ENCODE measurements at places on chromosomes 6 and 20.
A peak's percentile ranks its signal among the peaks of the same experiment; 100 is the strongest.

DNA sequence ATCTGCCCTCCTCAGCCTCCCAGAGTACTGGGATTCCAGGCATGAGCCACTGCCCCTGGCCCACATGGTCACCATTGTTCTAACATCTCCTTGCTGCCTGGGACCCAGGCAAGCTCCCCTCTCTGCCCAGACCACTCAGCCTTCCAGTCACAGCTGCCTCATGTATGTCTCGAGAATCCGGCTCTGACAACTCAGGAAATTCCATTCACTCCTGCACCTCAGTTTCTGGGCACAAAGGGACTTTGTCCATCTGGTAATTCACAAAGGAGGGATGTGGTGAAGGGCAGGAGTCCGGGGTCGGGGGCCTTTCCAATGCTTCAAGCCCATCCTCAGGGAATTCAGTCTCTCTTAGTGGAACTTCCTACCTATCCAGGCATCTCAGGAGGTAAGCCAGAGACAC is 40.7 kb downstream of the JPH2 start:
- DNase-seq = no peak

GRCh38 chr20:40462566-40462965 is 226.5 kb downstream of the MAFB start:
- no peak for DNase-seq

DNA sequence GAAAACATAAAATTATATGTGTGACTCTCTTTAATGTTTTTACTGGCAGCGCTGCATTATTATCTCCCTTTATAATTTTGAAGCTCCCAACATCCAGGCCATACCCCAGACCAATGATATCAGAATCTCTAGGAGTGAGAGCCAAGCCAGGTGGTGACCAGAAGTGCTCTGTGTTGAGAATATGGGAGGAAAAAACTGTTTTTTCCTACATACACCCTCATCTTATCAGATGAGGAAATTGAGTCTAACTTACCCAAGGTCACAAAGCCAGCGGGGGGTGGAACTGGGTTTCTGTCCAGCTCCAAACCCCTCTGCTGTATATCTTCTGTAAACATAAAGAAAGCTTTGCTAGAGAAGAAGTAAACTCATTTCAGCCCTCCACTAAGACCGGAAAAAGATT is 42.5 kb downstream of the LY86 start:
- DNase-seq = no peak

- no peak for DNase-seq
These were observed 29.9 kb upstream of the PREP start for GRCh38 chr6:105432797-105433196.

DNA sequence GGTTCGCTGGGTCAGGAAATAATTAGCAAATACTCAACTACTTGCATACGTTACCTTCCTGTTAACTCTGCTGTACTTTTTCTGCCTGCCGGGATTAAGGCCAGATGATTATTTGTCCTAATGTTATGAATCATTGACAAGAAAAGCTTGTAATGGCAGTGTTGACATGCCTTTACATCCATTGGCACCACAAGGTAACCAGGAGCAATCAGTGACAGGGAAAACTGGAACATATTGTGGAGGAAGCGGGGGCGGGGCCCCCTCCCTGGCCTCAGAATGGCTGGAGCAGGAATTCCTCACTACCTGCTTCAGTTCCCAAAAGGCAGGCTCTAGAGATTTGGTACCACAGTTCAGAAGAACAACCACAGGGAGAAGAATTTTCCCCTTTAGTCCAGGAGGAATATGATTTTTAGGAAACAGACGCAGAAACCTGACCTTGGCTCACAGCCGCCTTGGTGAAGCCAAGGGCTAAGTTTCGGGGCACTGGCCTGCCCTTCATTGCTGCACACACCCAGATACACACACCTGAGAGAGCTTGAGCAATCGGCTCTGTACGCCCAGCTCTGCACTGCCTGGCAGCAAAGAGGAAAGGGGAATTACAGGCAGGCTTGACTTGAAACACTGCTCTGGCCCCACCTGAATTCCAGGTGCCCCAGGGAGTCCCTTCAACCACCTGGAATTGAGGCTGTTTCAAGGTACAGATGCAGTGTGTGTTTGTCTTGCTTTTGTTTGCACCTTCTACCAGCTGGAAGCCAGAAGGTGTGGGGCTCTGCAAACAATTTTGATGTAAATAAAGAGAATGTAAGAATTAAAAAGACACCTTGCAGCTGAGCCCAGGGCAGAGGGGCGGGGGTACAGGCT is 89.8 kb downstream of the MYB start:
- DNase-seq = peak; percentile 27

DNA sequence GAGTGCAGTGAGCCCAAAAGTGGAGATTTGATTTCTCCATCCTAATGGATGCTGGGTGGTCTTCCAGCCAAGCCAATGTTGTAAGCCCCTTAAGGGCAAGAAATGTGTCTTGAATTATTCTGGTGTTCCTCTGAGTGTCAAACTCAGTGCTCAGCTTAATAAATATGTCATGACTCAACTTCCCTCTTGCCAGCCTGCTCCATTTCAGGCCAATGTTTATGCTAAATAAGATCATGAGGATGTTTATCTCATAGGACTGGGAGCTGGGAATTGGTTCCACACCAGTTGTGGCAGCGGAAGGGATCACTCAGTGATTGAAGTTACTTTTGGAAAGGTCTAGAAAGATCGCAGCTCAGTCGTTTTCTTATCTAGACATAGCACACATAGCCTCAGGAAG is 90.4 kb upstream of the ISM1 start:
- DNase-seq = no peak

DNA sequence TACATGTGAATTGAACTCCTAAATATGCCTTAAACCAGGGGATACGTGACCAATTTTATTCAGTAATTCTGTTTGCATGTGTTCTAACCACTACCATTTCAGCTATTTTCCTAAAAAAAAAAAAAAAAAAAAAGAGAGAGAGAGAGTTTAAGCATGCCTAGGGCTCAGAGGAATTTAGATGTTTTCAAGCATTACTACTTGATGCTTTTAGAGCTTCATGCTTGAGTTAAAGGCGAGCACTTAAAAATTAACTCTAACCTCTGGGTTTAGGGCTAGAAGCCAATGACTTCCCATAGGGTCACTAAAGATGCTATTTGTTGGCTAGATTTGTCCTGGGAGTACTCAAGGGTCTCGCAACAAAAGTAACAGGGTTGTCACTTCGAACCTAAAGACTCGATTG is 217.7 kb downstream of the ATXN1 start:
- DNase-seq = no peak

All from lung (tissue), 17 donors.